NCI-H1694 (cell line): ENCODE measurements at places on chromosomes 11 and 22.

DNA sequence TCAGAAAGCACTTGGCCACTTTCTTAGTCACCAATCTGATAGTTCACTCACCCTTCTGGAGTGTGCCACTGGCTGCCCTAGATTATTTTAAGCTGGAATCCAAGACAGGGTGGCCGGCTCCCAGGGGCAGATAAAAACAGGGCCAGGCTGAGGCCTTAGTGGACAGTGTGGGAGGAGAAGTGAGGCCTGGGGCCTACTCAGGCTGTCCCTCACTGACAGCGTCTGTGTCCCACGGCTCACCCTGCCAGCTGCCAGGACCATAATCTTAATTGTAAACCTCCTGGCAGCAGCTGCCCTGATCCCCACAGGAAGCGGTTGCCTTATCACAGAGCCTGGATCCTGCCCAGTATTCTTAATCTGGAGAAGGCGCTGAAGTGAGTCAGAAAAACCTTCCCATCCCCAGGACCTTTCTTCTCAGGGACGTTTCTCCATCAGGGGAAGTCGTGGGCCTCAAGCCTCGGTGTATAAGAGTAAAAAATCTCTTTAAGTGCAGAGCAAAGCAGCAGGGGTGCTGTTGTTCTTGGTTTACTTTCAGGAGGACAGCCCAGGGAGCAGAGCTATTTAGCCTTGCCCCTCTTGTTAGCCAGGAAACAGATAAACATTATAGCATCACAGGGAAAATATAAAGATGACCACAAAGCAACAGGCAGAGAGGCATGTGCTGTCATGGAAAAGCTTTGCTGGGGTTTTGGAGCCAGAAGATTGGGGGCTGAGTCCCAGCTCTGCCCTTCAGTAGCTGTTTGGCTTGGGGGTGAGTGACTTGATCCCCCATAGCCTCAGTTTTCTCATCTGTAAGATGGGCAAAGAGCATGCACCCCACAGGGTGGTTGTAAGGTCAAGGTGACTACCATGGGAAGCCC is 39.6 kb downstream of the TSPAN18 start:
- DNase-seq, result no peak

DNA sequence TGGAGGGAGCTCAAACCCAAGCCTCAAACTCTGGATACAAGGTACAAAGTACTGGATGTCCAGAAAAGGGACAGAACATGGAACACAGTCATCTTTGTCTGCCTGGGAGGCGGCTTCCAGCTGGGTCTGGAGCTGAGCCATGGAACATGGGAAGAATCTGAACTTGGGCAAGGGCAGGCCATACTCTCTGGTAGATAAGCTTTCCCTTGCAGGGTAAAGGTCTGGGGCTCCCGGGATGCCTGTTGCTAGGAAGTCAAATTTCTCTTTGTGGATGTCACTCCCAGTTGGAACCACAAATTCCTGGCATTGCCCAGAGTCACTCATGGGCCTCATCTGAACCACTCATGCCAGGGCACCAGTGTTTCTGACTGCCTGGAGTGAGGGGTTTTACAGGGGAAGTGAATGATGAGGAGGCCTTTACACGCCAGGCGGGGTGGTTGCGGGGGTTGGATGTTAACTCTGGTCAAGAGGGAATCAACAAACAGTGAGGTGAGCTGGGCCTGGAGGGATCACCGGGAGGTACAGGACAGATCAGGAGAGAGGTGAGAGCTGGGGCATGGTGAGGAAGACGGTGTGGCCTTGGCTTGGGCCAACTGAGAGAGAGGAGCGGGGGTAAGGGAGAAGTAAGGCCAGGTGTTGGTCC is 5.7 kb downstream of the FTH1 start:
- DNase-seq, result no peak

- no peak for DNase-seq
Observed at GRCh38 chr22:29799217-29799680, 32.1 kb downstream of the UQCR10 start.

DNA sequence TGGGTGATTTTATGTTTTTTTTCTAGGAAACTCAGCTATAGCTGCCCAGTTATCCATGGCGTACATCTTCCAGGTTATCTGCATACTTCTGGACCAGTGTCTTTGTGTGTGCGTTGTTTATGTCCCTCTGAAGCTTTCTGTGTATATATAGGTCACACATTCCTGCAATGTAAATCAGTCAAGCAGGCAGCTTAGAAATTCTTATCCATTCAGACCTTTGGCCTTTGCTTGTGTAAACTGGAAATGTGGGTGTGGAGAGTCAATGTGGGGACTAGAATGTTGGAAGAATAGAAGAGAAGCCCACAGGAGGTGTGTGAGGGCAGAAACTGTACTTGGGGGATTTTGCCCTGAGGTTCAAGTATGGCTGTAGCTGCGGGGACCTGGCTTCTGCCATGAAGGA is 51.7 kb downstream of the BARX2 start:
- no peak for DNase-seq

GRCh38 chr11:105401269-105401809 is 208.5 kb upstream of the GRIA4 start:
- no peak for DNase-seq

DNA sequence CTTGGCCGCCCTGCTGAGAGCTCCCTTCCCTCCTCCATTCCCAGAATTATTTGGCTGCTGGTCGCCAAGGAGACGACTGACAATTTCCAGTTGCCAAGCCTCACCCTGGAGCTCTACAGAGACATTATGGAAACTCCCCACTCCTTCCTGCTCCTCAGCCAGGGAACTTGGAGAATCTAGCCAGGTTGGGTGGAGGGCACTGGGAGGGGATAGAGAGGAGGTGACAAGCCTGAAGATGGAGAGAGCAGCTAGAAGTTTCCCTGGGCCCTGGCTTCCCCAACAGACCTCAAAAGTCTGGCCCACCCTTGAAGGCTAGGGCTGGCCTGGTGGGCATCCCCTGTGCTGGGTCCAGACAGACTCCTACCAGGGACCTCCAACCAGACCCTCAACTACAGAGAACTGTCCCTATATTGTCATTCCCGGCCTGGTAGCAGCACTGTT is 6.7 kb upstream of the VSIG10L2 start:
- no peak for DNase-seq

DNA sequence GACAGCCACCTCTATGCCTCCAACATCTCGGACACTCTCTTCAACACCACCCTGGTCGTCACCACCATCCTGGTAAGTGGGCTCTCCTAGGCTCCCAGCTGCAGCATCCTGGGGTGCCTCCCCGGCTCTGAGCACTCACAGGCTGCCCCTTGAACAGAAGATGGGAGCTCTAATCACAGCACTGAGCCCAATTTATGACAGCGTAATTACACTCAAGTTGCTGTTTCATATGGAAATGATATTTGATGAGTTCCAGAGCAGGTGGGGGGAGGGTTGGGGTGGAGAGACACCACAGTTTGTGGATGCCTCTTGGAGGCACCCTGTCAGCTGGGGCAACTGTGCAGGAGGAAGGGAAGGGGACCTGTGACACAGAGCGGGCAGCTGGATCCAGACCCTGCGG is 125.3 kb upstream of the TBCEL start:
- no peak for DNase-seq

- DNase-seq, result no peak
Observed at GRCh38 chr11:129815596-129816461, at the start of gene TMEM45B. Gene TMEM45B, plus strand, starts transcription at chr11:129815848. Its CDS starts 36,635 bp downstream, at chr11:129852483.
